ENCODE measurements at places on chromosomes 2 and 18. TPM values are rescaled to one million over a fixed set of nuclear protein-coding genes. Genes with fewer than 3 reads are reported as not detected.
A peak's percentile ranks its signal among the peaks of the same experiment; 100 is the strongest.

DNA sequence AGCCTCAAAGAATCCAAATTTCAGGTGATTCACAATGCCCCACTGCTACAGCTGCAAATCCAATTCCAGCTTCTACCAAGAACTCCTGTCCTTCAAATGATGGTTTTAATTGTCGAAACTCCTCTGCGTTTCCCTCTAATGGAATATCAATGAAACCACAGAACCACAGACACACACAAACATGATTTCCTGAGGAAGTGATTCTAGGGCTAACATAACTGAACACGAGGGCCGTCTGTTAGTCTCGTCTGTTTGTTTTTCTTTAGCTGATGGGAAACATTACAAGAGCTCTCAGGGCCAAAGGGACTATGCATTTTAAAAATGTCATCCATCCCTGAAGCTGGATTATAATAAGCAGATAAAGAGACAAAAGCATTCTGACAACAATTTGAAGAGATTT, 59.4 kb downstream of the RNF152 start:
- DNase-seq: no peak

The CNDP2 gene
- 113 TPM for total RNA-seq

DNA sequence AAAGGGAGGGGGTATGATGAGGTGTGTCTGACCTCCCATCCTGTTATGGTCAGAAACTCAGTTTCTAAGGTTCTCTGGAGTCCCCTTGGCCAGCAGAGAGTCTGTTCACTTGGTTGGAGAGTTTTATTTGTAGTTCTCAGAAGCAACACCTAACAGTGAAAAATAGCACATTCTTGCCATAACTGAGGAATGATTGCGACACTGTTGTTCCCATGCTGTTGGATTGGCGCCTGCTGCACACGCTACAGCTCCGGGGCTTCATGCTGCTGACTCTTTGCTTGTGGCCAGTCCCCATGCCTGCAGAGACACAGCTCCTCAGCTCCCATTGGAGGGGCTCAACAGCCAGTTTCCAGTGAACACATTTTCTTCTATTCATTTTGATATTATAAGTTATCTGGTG, 42.1 kb downstream of the TPGS2 start:
- DNase-seq: no peak

- no peak for DNase-seq
Measured at GRCh38 chr2:149448315-149448714, 117.9 kb downstream of the LYPD6 start.

DNA sequence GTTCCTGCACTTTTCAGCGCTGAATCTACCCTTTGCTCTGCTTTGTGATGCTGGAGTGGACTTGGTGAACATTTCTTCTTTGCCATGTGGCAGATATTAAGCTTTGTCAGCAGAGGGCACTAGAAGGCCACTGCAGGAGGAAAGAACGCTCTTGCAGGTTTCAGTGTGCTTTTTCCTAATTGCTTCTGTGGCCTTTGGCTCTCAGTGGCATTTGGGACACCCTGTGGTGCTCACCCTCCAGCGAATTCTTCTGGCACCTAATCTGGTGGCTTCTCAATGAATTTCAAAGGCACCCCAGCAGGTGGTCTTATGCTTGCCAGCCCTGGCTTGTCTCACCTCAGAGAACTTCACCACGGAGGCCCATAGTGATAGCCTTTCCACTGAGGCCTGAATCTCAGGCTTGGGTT, 146.7 kb downstream of the MYO3B start:
- peak; percentile 59 for DNase-seq

GRCh38 chr18:58800582-58800981, 64.1 kb upstream of the ZNF532 start:
- no peak for DNase-seq

DNA sequence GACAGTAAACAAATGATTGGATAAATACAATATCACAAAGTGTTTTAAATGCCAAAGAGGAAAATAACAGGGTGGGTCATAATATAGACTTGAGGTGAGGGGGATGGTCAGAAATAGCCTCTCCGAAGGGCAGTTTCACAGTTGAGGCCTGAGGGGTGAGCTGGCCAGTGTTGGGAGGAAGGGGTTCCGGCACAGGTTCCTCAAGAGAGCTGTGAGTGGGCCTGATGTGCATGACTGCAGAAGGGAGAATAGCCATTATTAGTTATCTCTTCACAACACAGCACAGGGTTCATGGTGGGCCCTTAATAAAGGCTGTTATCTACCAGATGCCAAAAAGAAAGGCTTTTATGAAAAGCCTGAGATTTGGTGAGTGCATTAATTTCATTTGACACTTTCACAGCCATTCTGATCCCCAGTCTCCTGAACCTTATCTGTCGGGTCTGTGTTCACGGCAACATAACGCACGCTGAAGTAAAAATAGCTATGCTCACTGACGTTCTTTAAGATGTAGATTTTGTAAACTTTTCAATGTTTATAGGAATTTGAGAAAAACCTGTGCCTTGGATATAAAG, 39.6 kb downstream of the POLR1A start:
- no peak for DNase-seq

- no peak for DNase-seq
Measured at GRCh38 chr18:49514577-49514976, 27.5 kb upstream of the C18orf32 start.

- no peak for DNase-seq
Measured at GRCh38 chr2:192328297-192328696, 133.6 kb upstream of the TMEFF2 start.

DNA sequence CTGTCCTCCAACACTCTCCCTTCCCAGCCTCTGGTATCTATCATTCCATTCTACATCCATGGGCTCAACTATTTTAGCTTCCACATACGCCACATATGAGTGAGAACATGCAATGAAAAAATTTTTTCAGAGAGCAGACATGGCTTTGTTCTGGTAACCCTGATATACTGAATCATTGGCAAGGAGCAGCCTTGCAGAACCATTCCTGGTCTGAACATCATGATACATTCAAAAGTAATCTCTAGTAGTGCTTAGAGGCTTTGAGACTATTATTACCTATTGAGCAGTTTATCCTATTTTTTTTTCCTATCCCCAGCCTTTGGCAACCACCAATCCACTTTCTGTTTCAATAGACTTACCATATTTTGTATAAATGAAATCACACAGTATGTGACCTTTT, 393.1 kb upstream of the KCNH7 start:
- no peak for DNase-seq

DNA sequence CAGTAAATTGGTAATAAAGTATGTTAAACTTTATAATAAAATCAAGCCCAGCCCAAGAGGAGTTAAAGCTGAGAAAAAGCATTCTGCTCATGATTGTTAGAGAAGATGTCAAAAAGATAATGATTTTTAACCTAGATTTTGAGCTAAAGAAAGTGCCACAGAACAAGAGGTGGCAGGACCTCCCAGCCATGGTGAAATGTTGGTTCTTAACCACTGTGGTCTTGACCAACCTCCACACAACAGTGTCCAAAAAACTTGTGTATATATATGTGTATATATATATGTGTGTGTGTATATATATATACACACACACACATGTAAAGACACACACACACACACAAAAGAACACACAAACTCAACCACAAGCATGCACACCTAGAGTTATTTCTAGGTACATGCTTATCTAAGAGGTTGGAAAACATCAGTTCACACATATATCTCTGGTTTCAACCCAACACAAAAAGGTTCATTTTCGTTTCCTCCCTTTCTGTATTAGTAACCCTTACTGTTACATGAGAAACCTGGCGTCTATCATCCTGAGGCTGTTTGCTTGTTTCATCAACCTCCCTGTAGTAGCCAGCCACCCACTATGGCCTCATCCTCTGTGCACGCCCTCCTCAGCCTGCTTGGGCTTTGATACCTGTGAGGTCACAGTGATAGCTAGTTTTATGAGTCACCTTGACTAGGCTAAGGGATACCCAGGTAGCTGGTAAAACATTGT, 631.8 kb upstream of the ID2 start:
- DNase-seq: no peak

- DNase-seq: no peak
Measured at GRCh38 chr2:120869036-120869729, 133.5 kb downstream of the GLI2 start.

The LRP2 gene
- 0.23 TPM for total RNA-seq

The MATN3 gene
- total RNA-seq: 8.9 TPM

The ATP6V1B1 gene
- not detected for total RNA-seq

- peak; percentile 33 for DNase-seq
Measured at GRCh38 chr2:120441744-120442471, 96.0 kb downstream of the INHBB start.

- DNase-seq: no peak
Measured at GRCh38 chr2:217826520-217826919, 176.3 kb downstream of the TNS1 start.

- DNase-seq: no peak
Measured at GRCh38 chr2:221610675-221611074, 38.6 kb upstream of the EPHA4 start.

DNA sequence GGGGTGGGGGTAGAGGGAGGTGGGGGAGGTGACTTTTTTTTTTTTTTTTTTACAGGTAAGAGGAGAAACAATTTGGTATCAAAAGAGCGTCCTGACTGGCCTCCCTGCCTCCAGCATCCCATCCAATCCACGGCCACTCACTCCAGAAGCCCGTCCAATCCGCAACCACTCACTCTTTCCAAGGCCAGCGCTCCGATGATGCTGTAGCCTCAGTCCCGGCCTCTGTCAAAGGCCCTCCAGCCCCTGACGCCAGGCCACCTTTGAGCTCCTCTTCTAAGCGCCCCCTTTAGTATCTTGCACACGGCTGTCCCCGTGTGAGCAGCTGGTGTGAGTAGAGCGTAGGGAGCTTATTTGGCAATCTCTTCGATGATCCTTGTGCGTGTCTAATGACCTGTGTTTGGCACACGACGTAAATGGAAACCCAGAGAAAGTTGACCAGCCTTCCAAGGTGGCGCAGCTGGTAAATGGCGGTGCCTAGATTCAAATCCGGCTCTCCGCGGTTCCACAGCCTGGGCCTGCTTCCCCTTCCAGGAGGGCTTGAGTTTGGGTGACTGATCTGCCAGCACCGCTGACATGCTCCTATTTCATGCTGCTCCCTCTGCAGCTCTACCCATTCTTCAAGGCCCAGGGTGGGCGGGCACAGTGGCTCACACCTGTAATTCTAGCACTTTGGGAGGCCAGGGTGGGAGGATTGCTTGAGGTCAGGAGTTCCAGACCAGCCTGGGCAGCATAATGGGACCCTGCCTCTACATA, 23.8 kb upstream of the PXDN start:
- no peak for DNase-seq

The STEAP3 gene
- 17.9 TPM for total RNA-seq

The GALNT13 gene
- 26.3 TPM for total RNA-seq

- peak; percentile 41 for DNase-seq
Measured at GRCh38 chr2:189751080-189751658, 11.4 kb downstream of the OSGEPL1 start.

The DAPL1 gene
- not detected for total RNA-seq

DNA sequence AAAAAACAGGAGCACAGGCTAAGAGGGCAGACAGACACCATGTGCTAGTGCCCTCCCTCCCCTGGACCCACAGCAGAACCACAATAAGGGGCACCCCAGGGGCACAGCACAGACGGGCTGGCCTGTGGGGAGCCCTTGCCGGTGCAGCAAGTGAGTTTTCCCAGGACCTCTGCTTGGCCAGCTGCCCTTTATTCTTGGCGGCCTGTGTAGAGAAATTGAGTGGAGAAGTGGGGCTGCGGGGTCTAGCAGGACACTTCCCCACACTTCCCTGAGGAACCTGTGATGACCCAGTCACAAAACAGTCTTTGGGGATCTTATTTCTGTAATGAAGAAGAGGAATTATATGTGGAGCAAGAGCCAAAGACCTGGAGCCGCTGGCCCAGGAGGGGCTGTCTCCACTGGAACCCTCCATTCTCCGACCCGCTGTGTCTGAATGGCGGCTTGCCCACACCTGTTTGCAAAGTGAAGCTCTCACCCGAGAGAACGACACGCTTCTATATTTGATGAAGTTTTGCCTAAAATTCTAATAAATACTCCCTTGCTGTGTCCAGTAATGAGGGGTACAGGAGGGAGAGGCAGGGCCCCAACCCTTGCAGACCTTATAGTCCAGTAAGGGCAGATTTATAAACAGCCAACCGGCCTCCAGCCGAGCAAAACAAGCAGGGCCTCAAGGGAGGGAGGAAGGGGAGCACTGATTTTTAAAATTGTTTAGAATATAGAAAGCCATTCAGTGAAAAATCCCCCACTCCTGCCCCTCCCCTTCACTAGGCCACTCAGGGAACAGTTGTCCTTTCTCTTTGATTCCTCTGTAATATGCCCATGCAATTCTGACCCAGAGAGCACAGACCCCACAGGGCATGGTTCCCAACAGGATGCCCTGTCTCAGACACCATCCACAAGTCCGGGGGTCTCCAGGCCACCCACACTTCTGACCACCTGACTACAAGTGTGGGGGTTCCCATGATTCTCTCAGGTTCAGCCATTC, 44.7 kb upstream of the SNED1 start:
- no peak for DNase-seq

The LIPG gene
- 19.6 TPM for total RNA-seq

The CCBE1 gene
- total RNA-seq: 1.2 TPM

GRCh38 chr2:172555522-172556283, at the start of gene PDK1:
PDK1 (plus strand) TSS chr2:172556090; CDS start chr2:172556151, 61 bp downstream.
- DNase-seq: peak; percentile 92

GRCh38 chr2:140589273-140589672, 1541.5 kb downstream of the LRP1B start:
- DNase-seq: no peak

- no peak for DNase-seq
Measured at GRCh38 chr2:236861196-236861875, 224.4 kb upstream of the COPS8 start.

The C1GALT1C1L gene
- 0.31 TPM for total RNA-seq

The HOXD12 gene
- total RNA-seq: not detected

GRCh38 chr18:13222856-13223281, 4.3 kb downstream of the LDLRAD4 start:
- no peak for DNase-seq

DNA sequence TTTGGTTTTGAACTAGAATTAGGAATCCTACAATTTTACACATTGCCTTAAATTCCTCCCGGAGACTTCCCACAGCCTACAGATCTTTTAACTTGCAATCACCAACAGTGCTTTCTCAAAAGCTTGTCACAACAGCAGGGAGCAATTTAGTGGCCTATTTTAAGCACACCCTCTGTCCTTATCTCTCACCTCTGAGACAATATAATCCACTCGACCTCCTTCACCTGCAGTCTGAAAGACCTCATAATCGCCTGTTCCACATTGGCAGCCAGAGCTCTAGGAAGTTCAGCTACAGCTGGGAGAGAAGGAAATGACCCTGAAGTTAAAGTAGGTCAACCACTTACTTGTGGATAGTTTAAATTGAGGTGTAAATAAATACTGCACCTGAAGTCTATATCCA, 249.7 kb upstream of the DLGAP1 start:
- DNase-seq: no peak

- DNase-seq: no peak
Measured at GRCh38 chr2:7725171-7725849, 808.1 kb downstream of the RNF144A start.

The EVA1A gene
- 19.9 TPM for total RNA-seq
